ENCODE measurements at places on chromosomes 6 and 20.

GRCh38 chr20:48695255-48695654 is 132.5 kb downstream of the PREX1 start:
- no peak for DNase-seq

- DNase-seq, result no peak
Observed at GRCh38 chr6:157193443-157193996, 129.8 kb downstream of the TMEM242 start.

GRCh38 chr6:142013287-142013686 is 119.4 kb upstream of the GJE1 start:
- no peak for DNase-seq

DNA sequence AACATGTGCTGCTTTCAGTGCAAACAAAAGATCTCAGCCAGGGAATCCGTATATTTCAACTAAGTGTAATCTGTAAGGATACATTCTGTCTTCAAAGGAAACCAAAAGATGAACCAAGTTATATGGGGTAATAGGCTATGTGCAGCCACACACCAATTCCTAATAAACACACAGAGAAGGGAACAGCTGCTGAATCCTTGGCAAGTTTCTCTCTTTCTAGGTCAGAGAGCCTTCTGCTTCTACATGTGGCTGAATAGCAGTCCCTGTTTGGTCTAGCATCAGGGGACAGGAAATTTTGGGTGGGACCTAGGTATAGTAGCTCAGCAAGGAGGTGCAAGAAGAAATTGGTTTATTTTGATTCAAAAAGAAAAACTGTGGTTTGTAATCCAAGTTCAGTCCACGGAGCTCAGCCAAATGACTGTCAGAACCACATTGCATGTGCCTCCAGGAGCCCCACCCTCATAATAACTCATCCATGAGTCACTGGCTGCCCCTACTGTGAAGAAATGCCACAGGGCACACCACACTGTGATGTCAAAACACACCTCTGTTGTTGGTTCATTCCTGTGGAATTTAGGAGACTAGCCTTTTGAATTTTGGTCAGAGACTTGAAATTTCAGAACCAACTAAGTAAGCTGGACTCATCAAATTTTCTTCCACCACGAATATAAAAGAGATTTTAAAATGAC is 21.1 kb downstream of the SPTLC3 start:
- no peak for DNase-seq

GRCh38 chr6:92779746-92780145 is 639.6 kb downstream of the EPHA7 start:
- DNase-seq, result no peak

DNA sequence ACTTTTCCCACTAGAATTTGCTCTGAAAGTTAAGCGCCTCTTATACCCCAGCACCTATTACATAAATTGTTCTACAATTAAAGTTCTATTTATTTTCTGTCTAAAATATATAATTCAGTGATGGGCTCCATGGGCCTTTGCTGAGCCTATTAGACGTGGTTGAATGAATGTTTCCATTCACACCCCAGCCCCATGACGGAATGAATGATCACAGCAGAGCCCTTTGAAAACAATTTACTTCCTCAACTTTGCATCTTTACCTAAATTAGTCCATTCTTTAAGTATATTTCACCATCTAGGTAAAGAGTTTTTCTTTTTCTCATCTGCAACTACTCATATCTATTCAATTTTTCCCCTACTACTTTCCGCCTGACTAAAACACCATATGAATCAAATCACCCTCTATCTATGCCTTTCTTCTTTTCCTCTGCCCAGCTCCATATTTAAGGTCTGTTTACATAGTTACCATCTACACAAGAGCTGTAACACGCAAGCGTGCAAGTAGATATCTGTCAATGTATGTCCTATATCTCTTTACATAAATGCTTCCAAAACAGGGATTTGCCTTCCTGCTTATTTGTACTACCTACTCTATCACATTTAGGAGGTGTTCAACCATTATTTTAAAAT is 69.7 kb downstream of the ECT2L start:
- no peak for DNase-seq

GRCh38 chr6:163324688-163325389 is 89.7 kb upstream of the QKI start:
- no peak for DNase-seq

DNA sequence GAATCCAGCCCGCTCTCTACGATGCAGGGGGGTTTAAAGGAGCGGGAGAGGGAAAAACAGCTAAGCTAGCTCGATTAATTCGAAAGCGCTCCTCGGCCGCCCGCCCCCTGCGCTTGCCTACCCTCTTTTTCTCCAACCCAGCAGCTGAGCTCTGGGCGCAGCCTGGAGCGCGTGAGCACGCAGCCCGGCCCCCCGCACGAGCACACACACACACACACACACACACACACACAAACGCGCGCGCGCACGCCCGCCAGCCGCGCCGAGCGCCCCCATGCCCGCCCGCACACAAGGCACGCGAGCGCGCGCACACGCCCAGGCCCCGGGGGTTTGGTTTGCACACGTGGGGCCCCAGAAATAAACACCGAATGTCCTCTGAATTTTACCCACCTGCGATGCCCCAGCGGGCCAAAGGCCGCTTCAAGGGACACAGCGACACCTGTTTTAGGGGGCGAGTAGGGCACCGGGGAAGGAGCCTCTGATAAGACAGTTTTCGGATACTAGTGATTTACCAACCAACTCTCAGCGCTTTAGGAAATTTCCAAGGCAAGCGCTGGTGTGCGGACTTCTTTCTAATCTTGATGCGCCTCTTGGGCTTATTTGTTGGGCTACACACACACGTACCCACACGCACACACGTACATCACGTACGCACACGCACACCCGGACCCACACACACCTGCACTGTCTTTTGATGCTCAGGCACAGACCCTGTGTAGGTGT is 802 bp upstream of the NRN1 start:
- no peak for DNase-seq

DNA sequence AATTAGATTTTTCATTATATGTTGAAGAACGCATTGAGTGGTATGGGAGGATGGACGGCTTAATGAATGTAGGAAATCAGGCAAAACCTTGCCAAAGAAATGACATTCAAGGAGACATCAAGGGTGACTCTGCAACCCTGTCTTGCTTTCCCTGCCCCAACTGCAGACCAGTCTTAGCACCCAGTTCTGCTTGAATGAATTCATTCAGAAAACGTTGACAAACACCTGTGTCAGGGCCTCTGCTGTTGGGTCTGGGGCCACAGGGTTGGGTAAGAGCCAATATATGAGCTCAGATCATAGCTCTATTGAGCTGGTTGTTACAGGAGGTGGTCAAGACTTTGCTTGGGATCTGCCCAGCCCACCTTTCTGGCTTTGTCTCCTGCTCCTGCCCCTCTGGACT is 7.7 kb upstream of the ASXL1 start:
- no peak for DNase-seq

- no peak for DNase-seq
Observed at GRCh38 chr6:144647971-144648651, 363.0 kb downstream of the UTRN start.

Measured in activated naive CD4-positive, alpha-beta T cell treated with anti-CD3 and anti-CD28 coated beads, Interleukin-2, amount 50 U/mL, for 72 hours (primary cell).